NCI-H526 treated with DMSO at 0.1 percent for 48 hours (cell line): ENCODE measurements at places on chromosomes 5 and 9.
A peak's percentile ranks its signal among the peaks of the same experiment; 100 is the strongest.

DNA sequence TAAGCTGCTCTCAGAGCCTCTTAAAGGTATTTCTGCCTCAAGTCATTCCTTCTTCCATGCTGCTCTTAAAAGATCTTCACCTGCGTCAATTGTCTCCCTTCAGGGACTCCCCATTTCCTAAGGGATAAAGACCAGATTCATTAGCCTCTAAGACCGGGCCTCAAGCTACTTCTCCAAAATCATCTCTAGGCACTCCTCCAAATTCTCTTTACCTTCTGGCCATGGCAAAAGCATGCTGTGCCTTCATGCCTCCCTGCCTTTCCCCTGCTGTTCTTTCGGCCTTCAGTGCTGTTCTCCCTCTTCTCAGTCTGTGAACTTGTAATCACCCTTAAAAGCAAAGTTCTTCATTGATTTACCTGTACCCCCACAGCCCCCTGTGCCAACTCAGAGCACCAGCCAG lies 4.4 kb downstream of the TMOD1 start:
- DNase-seq: no peak

GRCh38 chr5:143229896-143230675 lies 173.4 kb downstream of the NR3C1 start:
- DNase-seq: peak; percentile 73

GRCh38 chr5:168132241-168132641 lies 159.2 kb upstream of the WWC1 start:
- no peak for DNase-seq

GRCh38 chr5:156169495-156169894 lies 157.5 kb upstream of the SGCD start:
- DNase-seq: no peak

GRCh38 chr5:153974813-153975163 lies 63.9 kb downstream of the FAM114A2 start:
- DNase-seq: no peak

DNA sequence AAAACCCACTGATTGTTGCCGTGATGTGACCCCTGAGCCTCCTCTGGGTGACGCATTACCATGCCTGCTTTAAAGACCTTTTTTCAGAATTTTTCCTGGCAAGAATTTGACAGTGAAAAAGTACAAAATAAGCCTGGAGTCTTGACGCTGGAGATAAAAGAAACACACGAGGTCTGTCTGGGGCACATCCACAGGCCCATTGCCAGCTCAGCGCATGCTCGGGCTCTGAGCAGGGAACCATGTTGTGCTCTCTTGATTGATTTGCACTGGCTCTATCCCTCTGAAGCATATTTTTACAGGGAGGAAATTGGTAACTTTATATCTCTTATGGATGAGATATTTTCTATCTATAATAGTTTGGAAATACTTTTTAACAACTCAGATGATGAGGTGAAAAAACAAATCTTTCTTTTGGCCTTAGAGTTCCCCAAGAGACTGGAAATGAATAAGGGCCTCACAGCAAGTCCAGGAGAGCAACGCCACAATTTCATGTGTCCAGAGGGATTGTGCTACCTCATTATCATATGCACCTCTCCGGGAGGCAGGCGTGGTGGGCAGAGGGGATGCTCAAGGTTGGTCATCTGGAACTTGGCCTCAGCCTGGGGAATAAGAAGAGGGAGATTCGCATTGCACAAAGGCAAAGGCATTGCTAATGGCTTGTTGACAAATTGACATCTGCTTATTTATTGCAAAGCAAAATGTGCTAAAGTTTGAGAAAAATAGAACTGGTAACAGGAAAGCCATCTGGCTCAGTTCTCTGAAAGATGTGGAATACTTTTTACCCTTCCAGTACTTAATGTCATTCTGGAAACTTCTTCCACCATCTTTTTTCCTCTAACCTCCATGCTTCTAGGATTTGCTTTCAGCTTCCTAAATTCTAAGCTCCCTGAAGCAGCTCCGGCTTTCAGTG lies 183.8 kb downstream of the PJA2 start:
- no peak for DNase-seq

DNA sequence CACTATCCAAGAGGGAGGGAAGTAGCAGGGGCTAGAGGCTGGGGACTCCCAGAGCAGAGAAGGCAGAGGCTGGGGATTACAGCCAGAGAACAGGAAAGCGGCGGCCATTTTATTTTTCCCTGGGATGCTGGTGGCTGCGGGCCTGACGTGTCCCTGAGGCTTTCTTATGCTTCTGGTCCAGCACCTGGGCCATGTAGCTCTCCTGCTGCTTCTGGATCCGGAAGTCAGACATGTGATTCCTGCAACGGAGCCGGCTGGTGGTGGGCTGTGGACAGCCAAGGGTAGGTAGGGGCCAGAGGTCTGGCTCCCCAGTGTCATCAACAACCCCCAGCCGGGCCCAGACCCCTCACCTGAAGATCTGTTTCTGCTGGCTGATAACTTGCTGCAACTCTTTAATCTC lies 1.8 kb upstream of the PROB1 start:
- no peak for DNase-seq

- no peak for DNase-seq
Measured at GRCh38 chr9:130022566-130023143, 20.3 kb downstream of the FNBP1 start.

DNA sequence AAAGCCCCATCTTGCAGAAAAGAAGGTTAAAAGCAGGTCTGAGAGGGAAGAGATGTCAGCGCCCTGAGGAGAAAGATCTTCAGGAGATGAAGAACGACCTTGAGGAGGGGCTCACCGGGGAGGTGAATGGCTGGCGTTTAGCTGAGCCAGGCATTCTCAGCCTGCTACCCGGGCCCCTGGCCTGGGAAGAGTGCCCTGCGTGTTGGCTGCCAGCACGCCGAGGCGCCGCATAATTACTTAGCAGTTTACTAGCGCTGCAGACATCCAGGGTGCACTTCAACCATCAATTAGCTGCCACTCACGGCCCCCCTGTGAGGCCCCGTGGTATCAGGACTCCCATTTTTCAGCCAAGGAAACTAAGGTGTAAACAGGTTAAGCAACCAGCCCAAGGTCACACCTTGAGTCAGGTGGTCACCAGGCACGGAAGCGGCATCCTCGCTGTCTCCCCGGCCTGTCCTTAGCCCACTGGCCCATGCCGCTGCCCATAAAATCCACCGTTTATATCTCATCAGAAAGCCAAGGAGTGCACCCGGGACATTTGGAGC lies 551.9 kb downstream of the BNC2 start:
- no peak for DNase-seq

DNA sequence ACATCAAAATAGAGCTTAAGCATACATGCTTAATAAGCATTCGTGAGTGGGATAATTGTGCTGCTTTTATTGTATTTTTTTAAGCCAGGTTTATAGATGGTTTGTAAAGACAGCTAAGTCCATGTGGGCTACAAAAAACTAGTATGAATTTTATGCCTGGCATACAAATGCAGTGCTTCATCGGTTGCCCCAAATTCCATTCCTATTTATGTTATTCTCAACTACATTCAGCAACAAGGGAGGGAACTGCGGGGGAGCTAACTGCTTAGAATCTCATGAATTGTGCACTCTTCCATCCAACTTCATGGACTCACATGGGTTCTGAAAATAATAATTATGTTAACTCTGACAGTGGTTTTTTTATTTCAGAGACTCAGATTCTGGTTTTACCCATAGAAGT lies 199.2 kb downstream of the FAM170A start:
- no peak for DNase-seq

DNA sequence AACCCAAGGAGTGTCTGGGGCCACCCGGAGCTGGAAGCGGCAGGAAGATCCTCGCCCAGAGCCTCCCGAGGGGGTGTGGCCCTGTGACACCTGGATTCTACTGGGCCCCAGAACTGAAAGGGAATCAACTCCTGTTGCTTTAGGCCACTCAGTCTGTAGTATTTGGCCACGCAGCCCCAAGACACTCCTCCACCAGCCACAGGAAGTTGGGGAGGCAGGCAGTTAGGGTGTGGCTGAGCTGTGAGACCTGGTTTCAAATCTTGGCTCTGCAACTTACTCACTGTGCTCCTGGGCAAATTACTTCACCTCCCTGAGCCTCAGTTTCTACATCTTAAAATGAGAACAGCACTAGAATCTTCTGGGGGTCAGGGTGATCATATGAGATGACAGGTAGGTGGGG lies 119.8 kb upstream of the PPP1R26 start:
- no peak for DNase-seq

DNA sequence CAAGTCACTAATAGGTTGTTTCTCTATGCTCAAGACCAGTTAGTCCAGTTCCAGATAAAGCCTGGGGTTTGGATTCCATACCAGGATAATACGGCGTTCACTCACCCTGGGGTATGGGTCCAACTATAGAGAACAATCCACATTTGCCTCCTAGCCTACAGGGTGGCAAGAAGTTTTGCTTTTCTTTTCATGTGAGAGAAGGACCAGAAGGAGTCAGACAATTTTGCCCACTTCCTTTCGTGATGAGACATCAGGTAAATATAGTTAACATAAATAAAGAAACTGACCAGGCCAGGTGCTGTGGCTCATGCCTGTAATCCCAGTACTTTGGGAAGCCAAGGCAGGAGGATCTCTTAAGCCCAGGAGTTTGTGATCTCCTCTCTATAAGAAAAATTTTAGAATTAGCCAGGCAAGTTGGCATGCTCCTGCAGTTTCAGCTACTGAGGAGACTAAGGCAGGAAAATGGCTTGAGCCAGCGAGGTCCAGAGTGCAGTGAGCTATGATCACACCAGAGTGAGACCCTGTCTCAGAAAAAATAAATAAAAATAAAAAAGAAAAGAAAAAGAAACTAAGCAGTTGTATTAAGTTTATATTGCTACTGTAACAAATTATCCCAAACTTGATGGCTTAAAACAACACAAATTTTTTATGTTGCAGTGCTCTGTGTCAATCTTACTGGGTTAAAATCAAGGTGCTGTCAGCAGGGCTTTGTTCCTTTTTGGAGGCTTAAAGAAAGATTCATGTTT lies 7.5 kb upstream of the REEP5 start:
- DNase-seq: no peak

GRCh38 chr9:82600536-82601292 lies 462.2 kb downstream of the RASEF start:
- peak; percentile 68 for DNase-seq

DNA sequence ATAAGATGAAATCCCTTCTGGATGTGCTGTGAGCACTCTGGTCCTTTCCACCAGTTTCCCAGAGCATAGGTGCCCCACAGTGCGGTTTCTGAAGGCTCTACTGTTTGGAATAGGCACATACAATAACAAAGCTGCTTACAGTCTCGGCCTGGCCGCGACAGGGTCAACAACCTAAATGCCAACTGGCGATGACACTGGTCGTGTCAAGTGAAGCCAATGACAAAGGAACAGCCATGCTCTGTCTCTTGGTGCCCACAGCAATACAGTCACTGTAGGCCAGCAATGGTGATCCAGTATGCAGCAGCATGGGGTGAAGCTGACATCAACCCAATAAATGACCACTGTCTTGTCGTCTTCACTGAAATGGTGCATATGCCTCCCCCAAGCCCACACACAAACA lies 47.8 kb upstream of the EQTN start:
- DNase-seq: no peak

GRCh38 chr5:87151547-87151946 lies 116.1 kb upstream of the RASA1 start:
- no peak for DNase-seq
